Stimulated activated CD4-positive, alpha-beta T cell treated with anti-CD3 and anti-CD28 coated beads, Interleukin-2, amount 100 ng/mL, for 4 hours (primary cell): ENCODE measurements at places on chromosomes 16 and 17.

DNA sequence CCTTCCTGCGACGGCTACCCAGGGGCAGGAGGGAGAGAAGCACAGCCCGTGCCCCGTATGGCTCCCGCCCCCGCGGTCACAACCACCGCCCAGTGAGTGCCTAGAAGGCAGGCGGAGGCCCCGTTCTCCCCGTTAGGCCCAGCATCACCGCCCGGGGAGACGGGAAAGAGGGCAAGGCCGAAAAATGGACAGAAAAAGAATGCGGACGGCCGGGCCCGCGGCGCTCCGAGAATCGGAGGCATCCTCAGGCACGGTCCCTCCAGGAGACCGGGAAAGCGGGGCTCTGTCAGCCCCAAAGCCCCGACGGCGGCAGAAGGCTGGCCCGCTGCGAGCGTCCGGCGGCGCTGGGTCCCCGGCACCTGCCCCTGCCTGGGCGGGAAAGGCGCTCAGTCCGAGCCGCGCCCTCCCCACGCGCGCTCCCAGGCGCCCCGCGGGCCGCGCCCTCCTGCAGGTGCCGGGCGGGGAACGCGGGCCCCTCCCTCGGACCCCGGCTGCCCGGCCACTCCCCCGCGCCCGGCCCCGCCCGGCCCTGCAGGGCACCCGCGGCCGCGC, 407 bp downstream of the MCRIP1 start:
- peak; percentile 22 for DNase-seq

GRCh38 chr17:6334386-6334785, 100.5 kb downstream of the AIPL1 start:
- no peak for DNase-seq

- DNase-seq = no peak
Measured at GRCh38 chr17:61422116-61422799, 22.6 kb downstream of the TBX2 start.

DNA sequence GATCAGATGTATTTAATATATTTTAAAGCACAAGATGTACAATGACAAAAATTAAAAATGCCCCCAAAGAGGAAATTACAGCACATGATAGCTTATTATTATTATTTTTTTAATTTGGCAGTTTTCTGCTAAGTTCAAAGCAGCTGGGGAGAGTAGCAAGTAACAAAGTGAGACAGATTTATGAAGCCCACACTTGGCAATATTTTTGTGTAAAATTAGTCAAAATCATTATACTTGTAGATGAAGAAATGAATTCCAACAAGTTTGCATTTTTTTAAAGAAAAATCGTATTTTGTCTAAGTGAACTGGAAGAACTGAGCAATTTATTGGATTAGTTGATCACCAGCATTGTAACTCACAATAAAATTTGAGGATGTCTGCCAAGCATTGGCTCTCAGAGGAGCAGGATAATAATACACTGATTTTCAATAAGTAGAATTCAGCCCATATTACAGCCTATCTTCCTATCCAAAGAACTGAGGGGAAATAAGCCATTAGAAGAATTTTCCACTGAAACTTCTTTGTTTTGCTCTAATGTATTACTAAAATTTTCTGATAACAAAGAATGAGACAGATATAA, 215.6 kb downstream of the MAP2K6 start:
- no peak for DNase-seq

DNA sequence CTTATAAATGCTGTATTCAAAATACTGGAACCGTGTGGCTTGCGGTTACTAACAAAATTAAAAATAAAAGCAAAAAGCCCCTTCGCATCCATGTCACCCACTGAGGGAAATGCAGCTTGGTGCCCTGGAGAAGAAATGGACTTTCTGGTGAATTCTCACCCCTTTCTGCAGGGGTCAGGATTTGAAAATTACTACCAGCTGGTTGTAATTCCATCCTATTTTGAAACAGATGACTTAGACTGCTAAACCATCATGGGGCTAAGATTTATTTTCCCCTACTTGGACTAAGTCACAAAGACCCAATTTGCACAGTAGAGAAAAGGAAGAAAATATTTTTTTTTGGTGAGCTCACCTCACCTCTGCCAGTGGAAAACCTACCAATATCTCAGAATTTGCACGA, 111.4 kb upstream of the MYOCD start:
- no peak for DNase-seq

GRCh38 chr17:59811209-59811608, 81.5 kb downstream of the TUBD1 start:
- no peak for DNase-seq

- no peak for DNase-seq
Measured at GRCh38 chr17:29567304-29567553, 392 bp upstream of the ABHD15 start.

GRCh38 chr17:9206741-9207332, 185.5 kb downstream of the NTN1 start:
- DNase-seq = no peak
